ENCODE measurements at places on chromosomes 3 and 15. TPM values are rescaled to one million over a fixed set of nuclear protein-coding genes. Genes with fewer than 3 reads are reported as not detected.

MAGEL2 gene
- not detected for total RNA-seq

GRCh38 chr3:48394391-48394790, 22.4 kb downstream of the FBXW12 start:
- no peaks in the 10 kb centered on the region for H3K4me1 ChIP-seq
- no peak overlapping the region for H3K27ac ChIP-seq
- no peak overlapping the region for H3K4me3 ChIP-seq
- peaks cover 6% of the 10 kb centered on the region for H3K27me3 ChIP-seq
- H3K36me3 ChIP-seq = no peaks in the 10 kb centered on the region

DNA sequence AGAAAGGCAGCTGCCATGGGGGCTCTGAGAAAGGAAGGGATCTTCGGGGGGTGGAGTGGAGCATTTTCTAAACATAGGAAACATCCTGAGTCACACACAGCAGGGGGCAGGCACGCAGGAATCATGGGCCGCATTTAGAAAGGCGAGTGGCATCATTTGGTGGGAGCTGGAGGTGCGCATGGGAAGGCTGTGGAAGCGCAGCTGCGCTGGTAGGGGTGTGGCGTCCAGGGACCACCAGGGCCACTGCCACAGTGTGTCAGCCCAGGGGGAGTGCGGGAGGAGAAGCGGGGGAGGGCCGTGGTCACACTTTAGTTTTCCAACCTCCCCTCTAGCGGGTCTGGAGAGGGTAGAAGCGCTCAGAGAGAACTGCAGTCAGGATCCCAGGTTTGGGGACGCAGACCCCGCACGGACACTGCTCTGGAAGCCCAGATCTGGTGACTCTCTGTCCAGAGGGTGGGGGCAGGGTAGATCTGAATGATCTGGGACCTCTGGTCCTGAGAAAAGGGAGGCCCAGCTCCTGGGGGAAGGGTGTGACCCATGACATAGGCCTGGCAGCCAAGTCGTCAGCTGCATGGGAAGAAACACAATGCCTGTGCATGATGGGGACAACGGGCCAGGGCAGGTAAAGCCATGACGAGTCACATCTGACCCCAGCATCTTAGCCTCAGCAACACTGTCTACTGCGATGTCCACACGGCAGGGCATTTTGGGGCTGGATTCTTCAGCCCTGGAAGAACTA, 88.0 kb upstream of the IQSEC1 start:
- no peak overlapping the region for H3K4me3 ChIP-seq
- no peaks in the 10 kb centered on the region for H3K27me3 ChIP-seq
- no peaks in the 10 kb centered on the region for H3K4me1 ChIP-seq
- no peak for DNase-seq

DNA sequence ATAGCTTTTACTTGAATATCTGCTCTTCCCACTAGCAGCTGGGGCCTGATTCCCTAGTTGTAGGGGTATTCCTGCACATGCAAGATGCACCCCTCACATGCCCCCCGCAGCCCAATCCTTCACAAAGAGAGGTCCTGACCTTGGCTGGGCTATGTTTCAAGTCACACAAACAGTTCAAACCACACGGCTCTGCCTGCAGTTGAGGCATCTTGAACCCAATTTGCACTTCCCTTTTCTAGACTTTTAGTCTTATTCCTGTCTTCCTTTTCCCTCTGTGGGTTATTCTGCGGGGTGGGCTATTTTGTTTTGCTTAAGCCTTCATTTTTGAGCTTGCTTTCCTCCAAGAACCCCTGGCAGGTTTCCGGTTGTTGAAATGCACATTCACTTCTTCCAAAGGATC, 13.3 kb upstream of the CCR1 start:
- no peak overlapping the region for H3K27ac ChIP-seq
- no peaks in the 10 kb centered on the region for H3K36me3 ChIP-seq
- H3K4me1 ChIP-seq = peaks cover 4% of the 10 kb centered on the region
- peaks cover 4% of the 10 kb centered on the region for H3K27me3 ChIP-seq
- no peak overlapping the region for H3K4me3 ChIP-seq
- no peak for DNase-seq
